Astrocyte of the hippocampus (primary cell): ENCODE measurements at places on chromosomes 6 and 20.

DNA sequence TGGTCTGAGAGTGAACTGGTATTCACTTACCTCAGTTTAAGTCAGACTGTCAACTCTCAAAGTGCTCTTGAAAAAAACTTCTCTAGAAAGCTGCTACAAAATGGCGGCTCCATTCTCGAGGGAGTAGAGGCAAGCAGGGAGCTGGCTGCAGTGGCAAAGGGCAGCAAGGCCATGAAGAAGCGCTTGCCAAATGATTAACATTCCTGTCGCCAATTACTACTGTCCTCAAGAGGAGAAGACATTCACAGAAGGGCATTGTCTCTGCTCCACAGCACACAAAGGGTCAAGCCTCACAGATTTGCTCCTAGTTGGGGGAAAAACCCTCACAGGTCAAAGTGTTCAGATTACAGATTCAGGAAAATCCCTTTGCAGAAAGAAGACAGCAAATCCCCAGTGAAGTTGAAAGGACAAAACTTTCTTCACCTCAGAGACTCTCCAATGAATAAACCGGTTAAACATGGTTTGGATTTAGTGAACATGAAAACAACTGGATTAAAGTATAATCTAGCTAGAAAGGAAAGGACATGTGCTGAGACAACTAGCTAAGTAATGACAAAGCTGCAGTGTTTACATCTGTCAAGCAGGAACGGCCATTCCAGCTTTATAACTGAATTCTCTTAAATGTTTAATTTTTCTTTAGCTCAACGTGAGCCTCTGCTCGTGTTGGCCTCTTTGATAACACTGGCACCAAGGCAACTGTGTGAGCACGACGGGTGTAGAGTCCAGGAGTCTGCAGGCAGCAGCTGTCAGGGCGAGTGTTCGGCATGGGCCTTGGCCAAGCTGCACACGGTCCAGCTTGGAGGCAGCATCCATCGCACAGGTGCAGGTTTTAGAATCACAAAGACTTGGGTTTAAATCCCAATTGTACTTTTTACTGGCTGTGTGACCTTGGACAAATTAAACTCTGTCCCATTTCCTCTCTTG lies 37.6 kb downstream of the NR2E1 start:
- DNase-seq = no peak

DNA sequence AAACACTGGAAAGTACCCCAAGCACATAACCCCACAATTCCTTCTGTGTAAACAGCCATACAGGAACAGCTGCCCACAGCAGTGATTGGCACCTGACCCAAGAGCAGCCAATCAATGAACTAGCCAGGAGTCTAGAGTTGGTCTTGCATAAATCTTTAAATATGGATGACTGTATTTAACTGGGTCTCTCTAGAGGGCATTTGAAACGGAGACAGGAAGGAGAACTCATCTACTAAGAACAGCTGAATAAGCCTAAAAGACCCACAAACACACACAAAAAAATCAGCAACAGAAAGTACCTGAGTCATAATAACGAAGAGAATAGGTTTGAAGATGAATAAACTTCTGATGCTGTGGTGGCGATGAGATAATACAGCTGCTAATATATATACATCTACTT lies 49.0 kb upstream of the ASF1A start:
- no peak for DNase-seq

- DNase-seq = no peak
Observed at GRCh38 chr6:137494988-137495702, 951 bp upstream of the OLIG3 start.

- DNase-seq = no peak
Observed at GRCh38 chr6:44202332-44202971, 14.3 kb upstream of the MYMX start.
